M059J (cell line): ENCODE measurements at places on chromosomes 12 and 14. TPM values are rescaled to one million over a fixed set of nuclear protein-coding genes. Genes with fewer than 3 reads are reported as not detected.

The NANOG gene
- total RNA-seq, result not detected in 2 replicates

The PRIMA1 gene
- total RNA-seq, result not detected in 2 replicates

The CAND1 gene
- total RNA-seq, result 58.6 and 96.5 TPM in 2 replicates

The CACNA1C gene
- 1.1 and 3.6 TPM in 2 replicates for total RNA-seq

The FGD4 gene
- 0.59 and 3.0 TPM in 2 replicates for total RNA-seq

The SALL2 gene
- 1.1 and 2.3 TPM in 2 replicates for total RNA-seq

The TOMM20L gene
- not detected in 2 replicates for total RNA-seq

The P2RX2 gene
- total RNA-seq, result not detected in 2 replicates

The BRMS1L gene
- total RNA-seq, result 4.1 and 5.5 TPM in 2 replicates

The TMEM132C gene
- not detected in 2 replicates for total RNA-seq

The TGM1 gene
- 0.05 and 0.12 TPM in 2 replicates for total RNA-seq

The SPATS2 gene
- total RNA-seq, result 12.3 and 29.9 TPM in 2 replicates

The LMNTD1 gene
- 0.32 and 2.2 TPM in 2 replicates for total RNA-seq
